Panc1 (cell line): ENCODE measurements at places on chromosomes 3 and 15.
A peak's percentile ranks its signal among the peaks of the same experiment; 100 is the strongest.

DNA sequence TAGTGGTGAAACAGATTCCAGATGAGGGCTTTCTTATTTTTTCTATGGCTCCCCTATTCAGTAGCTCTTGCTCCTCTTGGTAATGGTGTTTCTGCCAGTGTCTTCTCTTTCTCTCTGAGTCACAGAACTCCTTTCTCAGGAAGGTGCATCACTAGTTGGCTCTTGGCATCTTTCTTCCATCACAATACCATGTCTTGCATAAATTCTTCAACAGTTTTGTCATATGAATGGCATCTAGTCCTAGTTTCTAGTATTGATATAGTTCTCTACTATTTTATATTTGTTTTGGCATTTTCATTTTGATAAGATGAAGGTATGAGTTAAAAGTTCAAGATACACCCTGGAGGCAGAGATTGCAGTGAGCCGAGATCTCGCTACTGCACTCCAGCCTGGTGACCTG lies 51.0 kb downstream of the REC114 start:
- no peaks in the 10 kb centered on the region for H3K4me1 ChIP-seq
- peaks cover 19% of the 10 kb centered on the region for H3K27me3 ChIP-seq
- H3K27ac ChIP-seq: no peak overlapping the region
- DNase-seq: no peak
- H3K4me3 ChIP-seq: no peak overlapping the region
- H3K36me3 ChIP-seq: no peaks in the 10 kb centered on the region

DNA sequence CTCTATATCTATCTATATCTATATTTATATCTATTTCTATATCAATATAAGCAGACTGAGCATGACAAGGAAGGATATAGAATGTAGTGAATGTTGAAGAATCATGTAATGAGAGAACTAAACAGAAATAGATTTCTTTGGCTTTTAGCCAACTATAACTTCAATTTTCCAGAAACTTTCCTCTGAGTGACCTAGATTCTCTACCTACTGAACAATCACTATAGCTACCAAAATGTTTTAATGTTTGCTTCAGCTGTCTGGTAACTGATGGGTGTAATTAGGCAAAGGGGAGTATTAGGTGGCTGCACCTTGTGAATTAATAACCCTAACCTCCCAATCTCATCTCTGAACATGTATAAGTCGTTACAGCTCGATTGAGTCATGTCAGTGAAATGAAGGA lies 76.4 kb upstream of the ROBO1 start:
- H3K36me3 ChIP-seq: no peaks in the 10 kb centered on the region
- H3K27me3 ChIP-seq: no peaks in the 10 kb centered on the region
- no peaks in the 10 kb centered on the region for H3K4me1 ChIP-seq
- H3K27ac ChIP-seq: no peak overlapping the region

DNA sequence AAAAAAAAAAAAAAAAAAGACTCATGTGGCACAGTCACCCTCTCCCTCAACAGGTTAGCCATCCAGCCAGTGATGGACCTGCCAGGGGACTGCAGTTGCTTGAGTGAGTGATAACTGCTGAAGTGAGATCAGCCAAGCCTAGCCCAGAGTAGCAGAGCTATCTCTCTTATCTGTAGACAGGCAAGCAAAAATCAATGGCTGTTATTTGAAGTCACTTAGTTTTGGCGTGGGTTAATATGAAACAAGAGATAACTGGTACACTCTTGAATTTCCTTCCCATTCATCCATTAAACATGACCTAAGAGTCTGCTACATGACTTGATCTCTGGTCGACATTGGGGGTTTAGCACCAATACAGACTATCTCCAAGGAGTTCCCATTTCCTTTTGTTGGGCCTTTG lies 51.2 kb upstream of the TNIK start:
- H3K4me3 ChIP-seq: no peak overlapping the region
- H3K36me3 ChIP-seq: no peaks in the 10 kb centered on the region
- H3K27me3 ChIP-seq: no peaks in the 10 kb centered on the region
- DNase-seq: no peak
- no peaks in the 10 kb centered on the region for H3K4me1 ChIP-seq

DNA sequence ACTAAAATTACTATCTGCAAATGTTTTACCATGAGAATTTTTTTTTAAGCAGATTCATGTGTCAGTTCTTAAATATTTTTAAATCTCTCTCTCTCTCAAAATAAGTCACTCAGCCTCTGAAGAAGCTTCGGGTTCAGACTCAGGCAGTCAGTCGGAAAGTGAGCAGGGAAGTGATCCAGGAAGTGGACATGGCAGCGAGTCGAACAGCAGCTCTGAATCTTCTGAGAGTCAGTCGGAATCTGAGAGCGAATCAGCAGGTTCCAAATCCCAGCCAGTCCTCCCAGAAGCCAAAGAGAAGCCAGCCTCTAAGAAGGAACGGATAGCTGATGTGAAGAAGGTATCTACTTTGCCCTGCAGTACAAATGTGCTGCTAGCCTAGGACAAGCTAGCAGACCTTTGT lies 24.1 kb downstream of the CHD2 start:
- H3K27me3 ChIP-seq: no peaks in the 10 kb centered on the region
- peaks cover 54% of the 10 kb centered on the region for H3K4me1 ChIP-seq
- no peak overlapping the region for H3K27ac ChIP-seq
- no peak for DNase-seq

DNA sequence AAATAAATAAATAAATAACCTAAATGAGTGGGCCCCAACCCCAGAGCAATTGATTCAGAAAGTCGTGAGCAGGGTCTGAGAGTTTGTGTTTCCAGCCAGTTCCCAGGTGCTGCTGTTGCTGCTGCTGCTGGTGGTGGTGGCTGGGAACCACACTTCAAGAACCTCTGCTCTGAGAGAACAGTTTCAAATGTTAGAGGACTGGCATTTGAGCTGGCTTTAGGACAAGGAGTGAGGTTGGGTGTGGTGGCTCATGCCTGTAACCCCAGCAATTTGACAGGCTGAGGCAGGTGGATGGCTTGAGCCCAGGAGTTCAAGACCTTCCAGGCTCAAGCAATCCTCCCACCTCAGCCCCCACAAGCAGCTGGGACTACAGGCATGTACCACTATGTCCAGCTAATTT lies 123.1 kb upstream of the UBE2E1 start:
- no peaks in the 10 kb centered on the region for H3K27me3 ChIP-seq
- no peak overlapping the region for H3K4me3 ChIP-seq
- DNase-seq: no peak

DNA sequence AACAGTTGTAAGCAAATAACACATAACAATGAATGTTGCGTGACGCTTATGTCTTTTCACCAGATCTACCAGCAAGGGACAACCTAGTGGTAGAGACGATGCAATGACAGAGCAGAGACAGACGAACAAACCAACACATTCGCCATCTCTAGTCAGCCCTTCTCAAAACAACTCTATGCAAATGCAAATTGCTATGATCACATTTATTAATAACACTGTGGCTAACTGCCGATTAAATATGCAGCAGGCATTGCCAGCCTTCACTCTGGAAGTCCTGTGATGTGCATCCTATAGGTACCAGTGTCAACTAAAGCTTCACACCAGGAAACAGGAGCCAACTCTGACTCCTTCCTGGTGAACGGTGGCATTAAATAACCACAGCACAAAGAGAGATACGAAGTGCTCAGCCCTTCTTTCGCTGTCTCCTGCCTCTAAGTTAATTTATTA lies 94.2 kb downstream of the FOXP1 start:
- no peak for DNase-seq
- no peak overlapping the region for H3K4me3 ChIP-seq
- no peaks in the 10 kb centered on the region for H3K27me3 ChIP-seq
- H3K27ac ChIP-seq: no peak overlapping the region
- no peaks in the 10 kb centered on the region for H3K36me3 ChIP-seq

DNA sequence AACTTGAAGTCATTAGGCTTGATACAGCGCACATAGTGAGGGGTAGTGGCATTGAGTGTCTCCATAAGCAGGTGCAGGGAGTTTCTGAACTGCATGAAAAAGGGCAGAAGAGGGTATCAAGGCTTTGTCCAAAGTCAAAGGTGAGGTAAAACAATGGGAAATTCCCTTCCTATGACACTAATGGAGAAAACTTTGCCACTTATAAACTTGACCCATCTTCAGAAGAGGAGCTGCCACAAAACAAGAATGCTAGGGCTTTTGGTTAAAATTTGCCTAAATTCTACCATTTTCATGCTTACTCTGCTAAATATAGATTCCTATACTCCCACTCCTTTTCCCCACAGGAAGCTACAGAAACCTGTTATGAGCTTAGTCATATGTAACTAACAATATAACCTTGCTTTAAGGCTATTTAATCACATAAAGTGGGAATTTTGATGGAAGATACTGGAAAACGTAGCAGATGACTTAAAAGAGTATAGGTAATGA lies 87.5 kb upstream of the MYO5C start:
- H3K4me1 ChIP-seq: no peaks in the 10 kb centered on the region
- no peak overlapping the region for H3K27ac ChIP-seq
- peaks cover 4% of the 10 kb centered on the region; the same call in 1 of the 2 replicates for H3K36me3 ChIP-seq
- H3K27me3 ChIP-seq: no peaks in the 10 kb centered on the region
- no peak for DNase-seq

GRCh38 chr3:177551431-177551836 lies 354.2 kb upstream of the TBL1XR1 start:
- no peaks in the 10 kb centered on the region for H3K36me3 ChIP-seq
- peak overlapping the region; percentile 26; the same call in 1 of the 2 replicates for H3K27ac ChIP-seq
- DNase-seq: no peak
- no peaks in the 10 kb centered on the region for H3K4me1 ChIP-seq

- no peaks in the 10 kb centered on the region for H3K4me1 ChIP-seq
- no peak overlapping the region for H3K27ac ChIP-seq
- H3K27me3 ChIP-seq: no peaks in the 10 kb centered on the region
These were observed 54.7 kb downstream of the ITPR1 start for GRCh38 chr3:4547799-4548198.

GRCh38 chr3:186529201-186529999 lies 14.8 kb downstream of the CRYGS start:
- H3K27me3 ChIP-seq: peaks cover 9% of the 10 kb centered on the region
- H3K4me1 ChIP-seq: no peaks in the 10 kb centered on the region
- no peak overlapping the region for H3K27ac ChIP-seq
- H3K4me3 ChIP-seq: no peak overlapping the region
- H3K36me3 ChIP-seq: no peaks in the 10 kb centered on the region
- DNase-seq: no peak

DNA sequence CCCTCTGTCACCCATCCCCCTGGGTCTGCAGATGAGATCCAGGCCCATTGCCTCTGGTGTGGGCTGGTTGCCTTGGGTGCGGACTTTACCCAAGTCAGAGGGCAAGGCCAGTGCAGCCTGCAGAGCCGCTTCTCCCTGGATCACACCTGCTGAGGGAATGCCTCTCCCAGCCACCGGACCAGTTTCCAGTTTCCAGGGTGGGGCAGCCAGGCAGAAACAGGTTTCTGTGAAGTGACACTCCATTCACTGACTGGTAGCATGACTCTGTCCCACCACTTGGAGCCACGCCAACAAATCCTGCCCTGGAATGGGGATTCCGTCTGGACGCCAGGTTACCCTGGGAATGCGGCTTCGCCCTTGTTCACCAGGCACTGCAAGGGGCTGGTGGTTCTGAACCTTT lies 30.0 kb downstream of the PAQR5 start:
- no peaks in the 10 kb centered on the region for H3K4me1 ChIP-seq
- no peaks in the 10 kb centered on the region for H3K36me3 ChIP-seq
- H3K4me3 ChIP-seq: no peak overlapping the region
- DNase-seq: no peak
- no peaks in the 10 kb centered on the region for H3K27me3 ChIP-seq

GRCh38 chr15:100958326-100959065 lies 39.3 kb downstream of the LRRK1 start:
- peak overlapping the region; percentile 100 for H3K27ac ChIP-seq
- peak; percentile 42 for DNase-seq
- no peaks in the 10 kb centered on the region for H3K36me3 ChIP-seq
- peak overlapping the region; percentile 18; the same call in 1 of the 2 replicates for H3K4me3 ChIP-seq

DNA sequence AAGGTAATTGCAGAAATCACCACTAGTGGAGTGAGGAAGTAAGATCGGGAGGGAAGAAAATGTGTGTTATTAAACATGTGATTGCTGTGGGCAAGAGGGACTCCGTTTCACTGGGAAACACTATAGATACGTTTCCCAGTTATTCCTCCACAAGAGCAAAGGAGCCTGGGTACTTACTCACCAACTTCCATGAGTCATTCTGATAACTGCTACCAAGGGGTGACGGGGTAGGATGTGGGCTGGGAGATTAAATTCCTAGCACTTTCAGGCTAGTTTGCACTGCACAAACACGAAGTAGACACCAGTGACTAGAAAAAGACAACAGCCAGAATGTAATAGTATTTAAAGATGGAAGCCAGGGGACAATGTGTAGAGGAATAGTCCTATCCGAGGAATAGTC lies 812.9 kb upstream of the CFAP20DC start:
- DNase-seq: no peak
- no peak overlapping the region for H3K27ac ChIP-seq
- H3K4me3 ChIP-seq: no peak overlapping the region

DNA sequence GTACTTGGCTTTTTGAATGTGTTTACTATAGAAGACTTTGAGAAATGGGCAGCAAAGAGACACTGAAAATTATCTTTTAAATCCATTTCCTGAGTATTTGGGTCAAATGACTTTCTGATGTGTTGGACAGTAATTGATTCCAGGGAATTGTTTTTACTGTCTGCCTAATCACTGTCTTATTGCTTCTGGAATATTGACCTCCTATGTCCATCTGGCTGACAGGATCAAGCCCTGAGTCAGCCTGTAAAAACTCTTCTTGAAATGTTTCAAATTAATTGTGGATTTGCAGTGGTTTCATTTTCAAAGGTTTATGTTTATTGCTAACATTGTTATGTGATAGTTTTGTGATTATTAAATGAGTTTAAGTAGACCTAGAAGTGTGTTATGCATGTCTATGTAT lies 50.6 kb upstream of the MLF1 start:
- DNase-seq: no peak
- H3K4me1 ChIP-seq: no peaks in the 10 kb centered on the region
- no peak overlapping the region for H3K4me3 ChIP-seq
- H3K36me3 ChIP-seq: no peaks in the 10 kb centered on the region
- H3K27me3 ChIP-seq: no peaks in the 10 kb centered on the region

GRCh38 chr3:84042399-84043106 lies 916.2 kb upstream of the CADM2 start:
- H3K36me3 ChIP-seq: no peaks in the 10 kb centered on the region
- no peaks in the 10 kb centered on the region for H3K4me1 ChIP-seq
- no peak overlapping the region for H3K27ac ChIP-seq
- DNase-seq: no peak

DNA sequence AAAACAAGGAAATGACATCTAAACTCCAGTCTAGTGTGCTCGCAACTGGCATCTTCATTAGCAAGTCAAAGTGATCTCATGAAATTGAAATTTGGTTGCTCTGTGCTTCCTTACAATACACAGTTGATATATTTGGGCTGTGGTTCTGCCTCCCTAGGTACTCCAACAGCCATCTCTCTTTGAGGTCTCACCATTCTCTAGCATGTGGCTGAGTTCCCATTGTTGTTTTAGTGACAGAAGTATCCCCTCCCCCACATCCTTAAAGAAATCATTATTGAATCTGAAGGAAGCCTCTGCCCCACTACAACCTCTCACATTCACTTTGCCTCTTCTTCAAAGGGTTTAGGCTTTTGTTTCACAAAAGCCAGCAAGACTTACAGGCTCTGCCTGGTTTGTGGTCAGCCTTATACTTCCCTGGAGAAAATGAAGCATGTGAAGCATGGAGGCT lies 516.5 kb downstream of the NLGN1 start:
- H3K27me3 ChIP-seq: no peaks in the 10 kb centered on the region
- no peak overlapping the region for H3K4me3 ChIP-seq
- DNase-seq: no peak
- no peaks in the 10 kb centered on the region for H3K4me1 ChIP-seq
- H3K36me3 ChIP-seq: no peaks in the 10 kb centered on the region

- no peak for DNase-seq
- no peak overlapping the region for H3K27ac ChIP-seq
These were observed 3.0 kb downstream of the VEPH1 start for GRCh38 chr3:157500232-157500631.
